ENCODE measurements at places on chromosomes 7 and 10.

GRCh38 chr7:13309535-13309934 lies 622.1 kb downstream of the ARL4A start:
- no peak for DNase-seq

GRCh38 chr7:148192491-148192890 lies 398.1 kb upstream of the C7orf33 start:
- DNase-seq = no peak

DNA sequence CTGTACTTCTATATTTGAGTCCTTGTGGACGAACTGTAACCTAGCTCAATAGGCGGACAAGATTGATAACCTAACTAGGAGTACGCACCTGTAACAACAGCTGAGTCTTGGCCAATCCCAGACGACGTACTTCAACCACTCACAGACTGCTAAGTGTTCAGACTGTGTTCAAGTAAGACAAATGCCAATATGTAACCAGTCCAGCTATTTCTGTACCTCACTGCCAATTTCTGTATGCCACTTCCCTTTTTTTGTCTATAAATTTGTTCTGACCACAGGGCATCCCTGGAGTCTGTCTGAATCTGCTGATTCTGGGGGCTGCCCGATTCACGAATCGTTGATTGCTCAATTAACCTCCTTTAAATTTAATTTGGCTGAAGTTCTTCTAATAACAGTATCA lies 32.2 kb downstream of the HACD1 start:
- no peak for DNase-seq

DNA sequence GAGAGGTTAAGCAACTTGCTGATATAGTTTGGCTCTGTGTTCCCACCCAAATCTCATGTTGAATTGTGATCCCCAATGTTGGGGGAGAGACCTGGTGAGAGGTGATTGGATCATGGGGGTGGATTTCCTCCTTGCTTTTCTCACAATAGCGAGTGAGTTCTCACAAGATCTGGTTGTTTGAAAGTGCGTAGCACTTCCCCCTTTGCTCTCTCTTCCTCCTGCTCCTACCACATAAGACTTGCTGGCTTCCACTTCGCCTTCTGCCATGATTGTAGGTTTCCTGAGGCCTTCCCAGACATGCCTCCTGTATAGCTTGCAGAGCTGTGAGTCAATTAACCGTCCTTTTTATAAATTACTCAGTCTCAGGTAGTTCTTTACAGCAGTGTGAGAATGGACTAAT lies 13.5 kb upstream of the ZNRF2 start:
- no peak for DNase-seq

DNA sequence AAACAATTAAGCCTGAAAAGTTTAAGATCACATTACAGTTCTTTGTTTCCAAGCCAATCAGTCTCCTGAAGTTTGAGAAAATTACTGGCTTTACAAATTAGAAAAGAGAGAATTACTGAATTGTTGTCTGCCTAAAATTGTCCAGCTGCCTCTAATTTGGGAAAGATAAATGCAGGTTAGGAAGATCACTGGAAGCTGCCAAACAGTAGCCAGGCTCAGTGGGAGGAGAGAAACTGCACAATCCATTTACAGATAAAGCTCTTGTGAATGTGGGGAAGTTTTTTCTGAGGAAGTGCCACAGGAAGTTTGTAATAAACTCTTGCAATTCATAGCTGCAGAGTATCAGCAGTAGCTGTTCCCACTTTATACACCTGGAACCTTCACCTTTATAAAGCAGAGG lies 100.7 kb downstream of the IQUB start:
- no peak for DNase-seq

DNA sequence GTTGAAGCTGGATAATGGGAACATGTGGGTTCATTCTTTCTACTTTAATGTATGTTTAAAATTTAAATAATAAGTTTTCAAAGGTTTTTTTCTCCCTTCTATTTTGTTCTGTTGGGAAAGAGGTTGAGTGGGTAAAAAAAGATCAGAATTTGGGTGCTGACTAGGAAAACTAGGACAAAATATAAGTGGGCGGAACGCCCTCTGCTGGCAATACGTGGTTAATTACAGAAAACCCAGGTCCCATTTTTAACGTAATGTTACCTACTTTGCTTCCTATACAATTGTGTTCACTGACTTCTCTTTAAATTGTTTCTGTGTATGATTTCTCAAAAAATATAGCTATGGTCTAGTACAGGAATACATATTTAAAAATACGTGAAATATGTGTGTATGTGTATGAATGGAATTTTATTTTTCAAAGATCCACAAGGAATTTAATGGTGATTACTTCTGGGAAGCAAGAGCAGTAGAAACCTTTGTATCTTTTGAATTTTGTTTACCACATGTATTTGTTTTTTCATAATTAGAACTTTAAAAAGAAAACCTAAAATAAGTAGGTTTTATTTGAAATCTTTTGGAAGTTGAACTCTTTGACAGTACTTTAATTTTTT lies 8.7 kb downstream of the ECD start:
- peak; percentile 50 for DNase-seq

GRCh38 chr10:5305374-5305773 lies 59.4 kb upstream of the UCN3 start:
- no peak for DNase-seq

DNA sequence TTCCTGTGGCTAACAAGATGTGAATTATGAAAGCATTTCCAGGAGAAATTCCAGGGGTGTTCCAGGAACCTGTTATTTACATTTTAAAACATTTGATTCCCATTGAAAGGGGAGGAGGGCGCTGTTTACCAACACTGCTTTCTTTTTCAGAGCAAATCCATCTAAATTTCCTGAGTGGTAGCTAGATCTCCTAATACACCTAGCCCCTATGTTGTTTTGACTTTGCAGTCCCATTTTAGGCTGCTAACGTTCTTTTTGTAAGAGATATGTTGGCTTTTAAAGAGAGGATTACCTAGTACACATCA lies 130.8 kb downstream of the TCF7L2 start:
- no peak for DNase-seq

DNA sequence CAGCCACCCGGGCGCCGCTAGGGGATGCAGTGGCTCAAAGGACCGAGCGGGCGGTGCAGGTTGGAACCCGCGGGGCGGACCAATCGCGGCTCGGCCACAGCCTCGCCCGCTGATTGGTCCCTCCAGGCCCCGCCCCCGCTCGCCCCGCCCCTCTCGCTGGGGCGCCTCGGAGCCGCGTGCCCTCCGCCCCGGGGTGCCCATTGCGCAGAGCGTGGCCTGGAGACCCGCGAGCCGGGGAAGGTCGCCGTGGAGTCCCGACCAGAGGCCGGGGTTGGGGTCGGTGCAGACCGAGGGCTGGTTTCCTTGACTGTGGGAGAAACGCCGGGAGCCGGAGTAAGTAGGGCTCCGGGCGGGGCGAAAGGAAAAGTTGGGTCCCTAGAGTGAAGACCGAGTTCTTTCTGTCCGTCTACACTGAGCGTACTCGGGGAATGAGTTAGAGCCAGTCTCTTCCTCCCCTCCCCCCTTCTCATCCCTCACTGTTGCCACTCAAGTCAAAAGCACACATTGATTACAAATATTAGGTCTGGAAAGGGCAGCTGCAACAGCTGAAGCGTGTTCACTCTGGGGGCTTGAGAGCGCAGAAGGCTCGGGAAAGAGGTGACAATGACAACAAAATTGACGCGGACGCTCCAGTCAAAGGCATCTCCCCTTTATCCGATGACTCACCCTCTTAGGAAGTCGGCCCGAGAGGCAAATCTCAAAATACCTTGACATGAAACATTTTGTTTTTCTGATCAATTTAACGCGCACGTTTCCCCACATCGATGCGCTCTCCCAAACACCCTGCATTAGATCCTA lies 843 bp upstream of the GATA3 start:
- peak; percentile 95 for DNase-seq

DNA sequence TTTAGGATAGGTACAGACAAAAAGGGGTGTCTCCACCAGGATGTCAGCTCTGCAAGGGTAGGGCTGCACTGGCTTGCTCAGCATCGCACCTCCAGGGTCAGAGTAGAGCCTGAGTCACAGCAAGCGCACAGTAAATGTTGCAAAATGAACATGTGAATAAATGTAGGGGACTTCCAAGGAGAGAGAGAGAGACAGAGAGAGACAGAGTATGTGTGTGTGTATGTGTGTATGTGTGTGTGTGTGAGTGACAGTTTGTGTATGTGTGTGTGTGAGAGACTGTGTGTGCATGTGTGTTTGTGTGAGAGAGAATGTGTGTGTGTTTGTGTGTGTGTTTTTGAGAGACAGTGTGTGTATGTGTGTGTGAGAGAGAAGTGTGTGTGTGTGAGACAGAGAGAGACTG lies 163.3 kb downstream of the RPS24 start:
- DNase-seq = peak; percentile 9

DNA sequence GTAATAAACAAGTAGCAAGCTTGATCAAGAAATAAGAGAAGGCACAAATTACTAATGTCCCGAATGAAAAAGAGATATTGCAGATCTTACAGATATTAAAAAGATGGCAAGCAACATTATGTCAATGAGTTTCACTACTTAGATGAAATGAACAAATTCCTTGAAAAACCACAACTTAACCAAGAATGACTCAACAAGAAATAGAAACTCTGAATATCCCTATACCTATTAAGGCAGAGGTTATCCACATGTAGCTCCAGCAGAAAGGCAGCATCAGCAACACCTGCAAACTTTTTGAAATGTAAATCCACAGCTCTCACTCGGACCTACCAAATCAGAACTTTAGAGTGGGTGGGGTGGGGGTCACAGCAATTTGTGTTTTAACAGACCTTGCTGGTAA lies 33.6 kb downstream of the PDE1C start:
- DNase-seq = peak; percentile 34

DNA sequence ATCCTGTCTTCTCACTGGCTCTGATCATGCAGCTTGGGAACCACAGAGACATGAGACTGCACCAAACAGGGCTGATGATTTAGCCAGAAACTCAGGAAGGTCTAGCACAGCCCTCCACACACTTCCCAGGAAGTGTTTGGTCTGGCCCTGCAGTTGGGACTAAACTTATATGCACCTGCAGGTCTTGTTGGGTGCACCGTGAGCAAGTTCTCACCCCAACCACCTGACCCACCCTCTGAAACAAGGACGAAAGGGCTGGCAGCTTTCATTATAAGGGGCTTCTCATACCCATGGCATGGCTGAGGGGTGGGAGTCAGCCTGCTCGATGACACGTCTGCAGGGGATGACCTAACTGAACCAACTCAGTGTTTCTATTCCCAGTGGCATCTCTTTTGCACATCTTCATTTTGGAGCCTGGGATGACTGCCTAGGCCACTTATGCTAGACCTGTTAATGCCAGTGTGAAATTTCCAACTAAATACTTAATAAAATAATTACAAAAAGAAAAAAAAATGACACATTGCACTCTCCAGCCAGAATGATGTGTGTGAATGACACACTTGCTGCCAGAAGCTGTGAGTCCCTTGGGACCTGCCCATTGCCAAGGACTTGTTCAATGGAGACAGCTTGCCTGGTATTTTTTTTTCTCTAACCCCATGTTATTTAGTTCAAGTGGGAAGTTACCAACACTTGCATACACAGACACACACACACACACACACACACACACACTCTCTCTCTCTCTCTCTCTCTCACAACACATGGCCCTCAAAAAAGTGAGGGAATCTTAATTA lies 102.6 kb downstream of the NEURL1 start:
- no peak for DNase-seq

DNA sequence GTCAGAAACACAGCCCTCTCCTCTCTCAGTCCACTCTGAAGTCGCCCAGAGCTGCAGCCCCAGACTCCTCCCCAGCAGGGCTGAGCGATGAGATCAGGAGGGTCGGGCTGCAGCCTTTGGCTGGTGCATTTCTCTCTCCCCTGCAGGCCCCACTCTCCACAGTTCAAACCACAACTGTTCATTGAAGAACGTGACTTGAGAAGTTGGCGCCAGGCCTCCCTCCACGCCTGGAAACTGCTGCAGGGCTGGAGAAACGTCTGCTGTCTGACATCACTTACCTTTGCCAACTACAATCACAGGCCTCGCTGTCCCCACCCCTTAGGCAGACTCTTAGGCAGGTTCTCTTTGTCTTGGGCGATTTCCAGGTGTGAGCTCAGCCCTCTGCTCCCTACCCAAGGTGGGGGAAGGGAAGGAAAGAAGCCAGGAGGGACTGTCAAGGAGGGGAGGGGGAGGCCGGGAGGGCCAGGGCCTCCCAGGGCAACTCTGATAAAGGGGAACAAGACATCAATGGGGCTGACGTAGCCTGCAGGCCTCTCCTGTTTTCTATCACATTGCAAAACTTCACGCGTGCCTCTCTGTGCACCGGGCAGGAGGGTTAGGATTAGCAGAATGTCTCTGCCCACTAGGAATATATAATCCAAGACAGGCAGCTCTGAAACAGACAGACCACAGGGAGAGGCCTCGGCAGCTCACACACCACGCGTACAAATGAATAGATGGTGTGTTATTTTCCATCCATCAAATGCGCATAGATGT lies 32.7 kb downstream of the CALML5 start:
- no peak for DNase-seq

DNA sequence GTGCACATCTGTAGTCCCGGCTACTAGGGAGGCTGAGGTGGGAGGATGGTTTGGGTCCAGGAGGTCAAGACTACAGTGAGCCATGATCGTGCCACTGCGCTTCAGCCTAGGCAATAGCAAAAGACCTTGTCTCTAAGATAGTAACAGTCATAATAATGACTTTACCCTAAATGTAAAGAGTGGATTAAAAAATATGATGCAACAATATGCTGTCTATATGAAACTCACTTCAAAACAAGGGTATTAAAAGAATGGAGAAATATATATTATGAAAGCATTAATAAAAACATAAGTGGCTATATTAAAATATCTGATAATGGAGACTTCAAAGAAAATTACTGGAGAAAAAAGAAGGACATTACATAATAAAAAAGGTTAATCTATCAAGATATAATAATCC lies 5.7 kb downstream of the GNA12 start:
- DNase-seq = no peak

GRCh38 chr7:97466071-97466470 lies 265.8 kb upstream of the TAC1 start:
- DNase-seq = no peak

DNA sequence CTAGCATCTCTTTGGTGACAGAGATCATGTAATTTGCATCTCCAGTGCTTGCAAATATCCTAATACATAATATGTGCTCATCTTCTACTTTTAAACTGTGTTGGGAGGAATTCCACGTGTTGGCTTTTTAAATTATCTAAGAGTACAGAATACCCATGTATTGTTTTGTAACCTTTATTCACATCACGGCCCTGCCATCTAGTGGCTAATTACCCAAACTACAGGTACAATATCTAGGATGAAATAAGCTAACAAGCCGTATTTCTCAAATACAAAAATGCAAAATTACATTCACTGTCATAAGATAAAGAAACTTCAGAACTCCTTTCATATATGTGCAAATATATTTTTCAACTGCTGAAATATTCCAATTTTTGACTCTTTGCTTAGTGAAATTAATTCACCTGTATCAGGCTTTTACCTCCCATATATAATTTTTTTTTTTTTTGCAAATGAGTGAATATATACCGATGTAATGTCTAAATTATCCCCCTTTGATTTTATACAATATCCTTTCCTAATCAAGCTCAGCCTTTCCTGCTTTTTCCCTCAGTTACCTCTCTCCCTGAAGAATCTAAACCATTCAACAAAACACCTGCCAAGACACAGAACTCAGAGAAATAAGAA lies 30.3 kb upstream of the LSM8 start:
- DNase-seq = peak; percentile 39

GRCh38 chr7:40538281-40538680 lies 403.5 kb downstream of the SUGCT start:
- no peak for DNase-seq

Measured in activated CD4-positive, alpha-beta T cell treated with anti-CD3 and anti-CD28 coated beads, Interleukin-2, Interleukin-4, amounts not matched to agents 100 ng/mL and 50 ng/mL, durations not matched to agents 16 hours and 8 hours (primary cell).